ENCODE measurements at places on chromosomes 5 and 9.

GRCh38 chr9:95854386-95855020 is 21.0 kb upstream of the ERCC6L2 start:
- peak; percentile 36 for DNase-seq

GRCh38 chr9:121619545-121620324 is 31.7 kb upstream of the DAB2IP start:
- DNase-seq, result no peak

DNA sequence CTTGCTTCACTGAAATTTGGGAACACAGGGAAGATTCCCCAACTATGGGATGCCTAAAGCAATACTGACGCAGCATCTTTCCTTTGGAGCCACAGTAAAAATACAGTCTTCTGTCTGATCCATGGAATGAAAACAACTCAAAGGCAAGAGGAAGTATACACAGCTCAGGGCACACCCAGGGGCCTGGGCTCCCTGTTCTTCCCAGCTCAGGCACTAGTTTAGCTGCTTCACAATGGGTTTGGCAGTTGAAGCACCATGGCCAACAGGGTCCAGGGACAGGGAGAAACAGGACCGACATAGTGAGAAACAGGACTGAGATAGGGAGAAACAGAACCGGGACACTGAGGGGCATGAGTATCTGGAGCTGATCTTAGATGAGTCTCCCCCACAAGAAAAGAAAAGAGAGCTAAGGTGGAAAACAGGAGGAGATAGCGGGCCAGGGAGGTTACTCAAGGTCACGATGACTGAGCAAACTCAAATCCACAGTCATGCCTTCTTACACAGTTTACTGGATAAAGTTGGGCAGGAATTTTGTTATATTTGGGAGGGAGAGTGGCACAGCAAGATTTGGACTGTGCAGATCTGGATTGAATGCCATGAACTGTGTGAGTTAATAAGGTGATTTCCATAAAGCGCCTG is 198.8 kb downstream of the SMARCA2 start:
- no peak for DNase-seq

- DNase-seq, result no peak
Observed at GRCh38 chr5:121296356-121296755, 555.3 kb upstream of the FTMT start.

- no peak for DNase-seq
Observed at GRCh38 chr9:126623667-126624478, 10.1 kb downstream of the LMX1B start.

DNA sequence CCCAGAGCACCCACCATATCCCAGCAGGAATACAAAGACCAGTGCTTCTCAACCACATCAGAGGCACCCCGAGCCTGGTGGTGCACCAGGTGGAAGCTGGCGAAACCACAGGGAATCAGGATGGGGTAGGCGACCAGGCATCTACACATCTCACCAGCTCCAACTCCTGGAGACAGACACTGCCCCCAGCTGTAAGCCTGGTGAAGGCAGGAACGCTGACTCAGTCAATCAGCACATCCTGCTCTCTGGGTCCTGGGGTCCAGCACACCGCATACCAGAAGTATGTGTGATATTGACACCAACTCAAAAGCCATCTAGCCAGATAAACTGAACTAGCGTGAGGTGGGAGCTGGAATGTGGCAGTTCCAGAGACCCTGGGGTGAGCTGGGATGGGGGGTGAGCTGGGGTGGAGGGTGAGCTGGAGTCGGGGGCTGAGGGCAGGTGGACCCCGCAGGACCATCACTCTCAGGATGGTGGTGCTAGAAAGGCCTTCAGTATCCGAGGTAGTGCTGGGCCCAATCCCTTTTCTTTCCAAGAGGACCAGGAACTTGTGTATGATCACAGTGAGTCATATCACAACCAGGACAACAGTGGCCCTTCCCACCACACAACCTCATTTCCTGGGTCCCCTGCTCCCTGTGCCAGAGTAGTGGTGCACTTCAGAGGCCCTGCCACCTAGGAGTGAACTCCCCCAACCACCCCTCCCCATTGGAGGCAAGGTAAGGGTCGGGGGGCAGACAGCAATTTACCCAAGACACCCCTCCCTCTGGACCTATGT is 2.5 kb downstream of the DBN1 start:
- no peak for DNase-seq
